ENCODE measurements at places on chromosomes 13 and 19.

- DNase-seq: no peak
These were observed 46.3 kb downstream of the ZNF724 start for GRCh38 chr19:23203841-23204344.

DNA sequence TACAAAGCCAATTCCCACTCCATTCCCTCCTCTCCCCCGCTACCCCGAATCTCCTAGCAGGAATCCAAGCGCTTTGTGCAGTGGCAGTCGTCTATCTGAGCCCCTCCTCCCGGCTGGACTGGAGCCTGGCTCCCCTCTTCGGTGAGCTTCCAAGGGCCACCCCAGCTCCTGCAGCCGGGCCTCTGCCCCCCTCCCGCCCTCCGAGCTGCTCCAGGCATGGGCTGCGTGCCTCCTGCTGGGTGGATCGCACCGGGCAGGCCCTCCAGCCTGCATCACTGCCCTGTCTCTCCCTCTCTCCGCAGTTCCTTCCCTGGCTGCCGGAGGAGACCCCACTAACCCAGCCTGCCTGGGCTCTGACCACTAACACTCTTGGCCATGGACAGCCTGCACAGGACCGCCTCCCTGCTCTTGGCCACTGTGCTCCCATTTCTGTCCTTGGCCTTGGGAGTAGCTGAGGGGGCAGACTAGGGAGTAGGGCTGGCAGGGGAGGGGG, 12.9 kb upstream of the LENG8 start:
- DNase-seq: no peak

GRCh38 chr13:80040981-80041317, 300.0 kb downstream of the SPRY2 start:
- no peak for DNase-seq

GRCh38 chr13:29483623-29484022, 111.9 kb downstream of the SLC7A1 start:
- DNase-seq: no peak

DNA sequence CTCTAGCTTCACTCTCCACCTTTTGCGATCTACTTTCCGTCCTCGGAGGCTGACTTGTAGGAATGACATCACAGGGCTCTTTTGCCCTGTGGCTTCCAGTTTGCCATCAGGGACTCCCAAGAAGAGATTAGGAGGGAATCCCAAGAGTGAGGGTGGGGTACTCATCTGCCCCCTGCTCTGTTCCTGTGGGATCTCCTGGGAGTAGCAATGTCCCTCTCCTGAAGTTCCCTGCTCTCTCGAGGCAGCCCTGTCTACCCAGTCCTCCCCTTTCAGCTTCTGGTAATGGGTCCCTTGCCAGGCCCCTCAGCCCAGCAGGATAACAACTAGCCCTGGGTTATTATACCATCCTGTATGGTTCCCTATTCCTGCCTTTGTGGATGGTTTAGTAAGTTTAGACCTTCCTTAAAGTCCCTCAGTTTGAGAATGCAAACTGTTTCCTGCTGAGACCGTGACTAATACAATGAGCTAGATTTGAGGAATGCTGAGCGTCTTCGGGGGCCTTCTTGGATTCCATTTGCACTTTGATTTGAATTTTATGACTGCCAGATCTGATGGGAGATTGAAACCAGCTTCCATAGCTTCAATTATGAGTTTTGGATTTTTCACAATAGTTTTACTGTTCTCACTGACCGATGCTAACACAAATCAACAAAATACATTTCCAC, 73.7 kb upstream of the IPO5 start:
- DNase-seq: no peak

- no peak for DNase-seq
These were observed 30.3 kb downstream of the OXGR1 start for GRCh38 chr13:96963786-96964475.

DNA sequence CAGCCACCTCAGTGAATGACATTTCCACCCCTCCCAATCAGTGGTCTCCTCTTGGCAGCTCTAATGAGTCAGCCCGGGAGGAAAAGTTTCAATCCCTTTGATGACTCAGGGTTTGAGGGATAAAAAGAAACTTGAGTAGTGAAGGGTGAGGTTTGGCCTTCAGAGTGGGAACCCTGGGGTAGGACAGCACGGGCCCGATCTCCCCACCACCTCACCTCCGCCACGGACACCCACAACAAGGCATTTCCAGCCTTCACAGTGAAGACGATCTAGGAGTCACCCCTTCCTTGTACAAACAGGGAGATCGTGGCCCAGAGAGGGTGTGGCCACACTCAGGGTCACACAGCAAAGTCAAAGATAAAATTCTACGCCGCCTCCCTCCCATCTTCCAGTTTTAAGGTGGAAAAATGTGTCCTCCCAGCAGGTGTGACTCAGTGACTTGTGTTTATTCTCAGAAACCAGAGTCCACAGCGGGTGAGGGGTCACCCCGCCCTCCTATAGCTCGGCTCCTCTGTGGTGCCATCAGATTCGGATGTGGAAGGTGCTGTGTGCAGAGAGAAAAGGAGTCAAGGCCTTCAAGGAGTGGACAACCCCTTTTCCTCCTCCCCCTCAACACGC, 12.3 kb downstream of the CIB3 start:
- DNase-seq: no peak

- no peak for DNase-seq
These were observed 348.2 kb downstream of the OXGR1 start for GRCh38 chr13:96646101-96646500.

DNA sequence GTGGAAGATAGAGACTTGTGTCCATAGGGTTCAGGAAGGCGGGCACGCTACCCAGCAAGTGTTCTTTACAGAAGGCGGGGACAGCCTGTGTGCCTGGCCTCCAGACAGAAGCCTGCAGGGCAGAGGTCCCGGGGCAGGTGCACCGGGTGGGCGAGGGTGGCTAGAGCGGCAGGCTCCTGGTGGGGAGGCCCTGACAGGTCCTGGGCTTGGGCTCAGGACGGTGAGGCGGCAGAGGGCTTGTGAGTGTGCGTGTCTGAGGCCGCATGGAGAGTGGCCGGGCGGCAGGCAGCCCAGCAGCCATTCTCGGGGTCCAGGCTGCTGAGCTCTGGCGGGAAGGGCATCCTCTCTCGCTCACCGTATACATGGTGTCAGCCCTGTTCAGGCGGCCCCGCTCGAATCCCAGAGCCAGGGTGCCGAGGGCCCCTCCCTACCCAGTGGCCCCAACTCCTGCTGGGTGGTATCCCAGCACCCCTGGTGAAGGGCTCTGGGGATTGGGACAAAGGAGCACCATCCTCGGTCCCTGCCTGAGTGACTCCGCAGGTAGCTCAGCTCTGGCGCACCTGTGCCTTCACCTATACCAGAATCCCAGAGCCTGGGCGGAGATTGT, 3.0 kb upstream of the AMH start:
- no peak for DNase-seq

GRCh38 chr13:59978862-59979261, 184.9 kb downstream of the DIAPH3 start:
- DNase-seq: no peak

DNA sequence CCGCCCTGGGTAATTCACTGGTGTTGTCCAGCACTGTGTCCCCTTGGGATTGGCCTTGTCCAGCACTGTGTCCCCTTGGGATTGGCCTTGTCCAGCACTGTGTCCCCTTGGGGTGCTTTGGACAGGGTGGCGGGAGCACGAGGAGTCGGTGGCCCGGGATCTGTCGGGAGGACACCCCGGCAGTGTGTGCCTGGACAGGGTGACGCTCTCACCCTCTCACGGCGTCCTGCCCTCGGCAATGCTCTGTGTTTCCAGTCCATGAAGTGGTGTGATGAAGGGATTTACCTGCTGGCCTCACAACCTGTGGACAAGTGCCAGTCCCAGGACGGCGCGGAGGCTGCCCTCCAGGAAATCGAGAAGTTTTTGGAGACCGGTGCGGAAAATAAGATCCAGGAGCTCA, 29.9 kb upstream of the F7 start:
- no peak for DNase-seq

GRCh38 chr13:34750078-34750931, 191.8 kb upstream of the NBEA start:
- peak; percentile 53 for DNase-seq

GRCh38 chr13:20525144-20525600, 485 bp downstream of the CRYL1 start:
- DNase-seq: peak; percentile 66

GRCh38 chr19:34332027-34332760, 32.8 kb upstream of the GPI start:
- DNase-seq: no peak

GRCh38 chr13:28349907-28350654, 144.8 kb downstream of the FLT1 start:
- DNase-seq: no peak

- peak; percentile 95 for DNase-seq
These were observed at the start of gene ZNF211 for GRCh38 chr19:57632987-57633831. Gene ZNF211, plus strand, starts transcription at chr19:57633168. Its CDS starts 179 bp downstream, at chr19:57633347.

GRCh38 chr19:19451429-19452242, 46.2 kb downstream of the GATAD2A start:
- no peak for DNase-seq

DNA sequence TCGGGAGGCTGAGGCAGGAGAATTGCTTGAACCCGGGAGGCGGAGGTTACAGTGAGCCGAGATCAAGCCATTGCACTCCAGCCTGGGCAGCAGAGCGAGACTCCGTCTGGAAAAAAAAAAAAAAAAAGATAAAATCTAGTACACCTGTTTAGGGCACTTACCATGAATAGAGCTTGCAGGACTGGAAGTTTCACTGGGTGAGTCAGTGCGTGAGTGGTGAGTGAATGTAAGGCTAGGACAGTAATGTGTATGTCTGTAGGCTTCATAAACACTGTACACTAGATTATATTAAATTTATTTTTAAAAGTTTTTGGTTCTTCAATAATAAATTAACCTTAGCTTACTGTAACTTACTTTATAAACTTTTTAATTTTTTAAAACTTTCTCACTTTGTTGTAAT, 22.9 kb downstream of the PPP5C start:
- DNase-seq: no peak

DNA sequence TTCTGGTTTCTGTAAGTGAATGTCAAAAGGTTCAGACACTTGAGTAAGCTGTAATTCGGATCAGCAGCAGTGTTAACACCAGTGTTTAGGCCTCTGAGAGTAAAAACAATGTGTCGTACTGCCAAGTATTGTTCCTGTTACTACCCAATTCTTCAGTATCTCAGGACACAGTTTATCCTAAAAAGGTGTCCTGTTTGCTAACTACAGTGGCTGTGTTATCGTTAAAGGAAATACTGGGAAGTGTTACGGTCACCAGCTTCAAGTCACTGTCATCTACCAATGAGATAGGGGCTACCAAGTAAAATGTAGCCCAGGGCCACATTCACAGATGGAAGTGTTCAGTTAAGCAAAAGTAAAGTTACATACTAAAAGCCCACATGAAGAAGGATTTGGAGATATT, 2.3 kb upstream of the UPF3A start:
- no peak for DNase-seq

DNA sequence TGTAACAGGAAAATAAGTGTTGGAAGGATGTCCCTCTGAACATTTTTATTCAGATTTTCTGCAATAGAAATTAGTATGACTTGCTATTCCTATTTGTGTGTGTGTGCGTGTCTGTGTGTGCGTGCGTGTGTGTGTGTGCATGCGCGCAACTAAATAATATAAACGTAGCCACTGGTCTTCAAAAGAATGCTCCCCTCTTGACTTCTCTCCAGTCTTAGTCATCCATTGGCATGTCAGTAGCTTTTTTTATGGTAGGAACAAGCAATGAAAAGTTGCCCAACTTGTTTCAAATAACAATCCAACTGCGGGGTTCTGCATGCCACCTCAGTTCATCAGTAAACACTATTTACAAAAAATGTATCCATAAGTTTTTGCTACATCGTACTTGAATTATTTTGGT, 249.6 kb downstream of the GPC6 start:
- DNase-seq: no peak

DNA sequence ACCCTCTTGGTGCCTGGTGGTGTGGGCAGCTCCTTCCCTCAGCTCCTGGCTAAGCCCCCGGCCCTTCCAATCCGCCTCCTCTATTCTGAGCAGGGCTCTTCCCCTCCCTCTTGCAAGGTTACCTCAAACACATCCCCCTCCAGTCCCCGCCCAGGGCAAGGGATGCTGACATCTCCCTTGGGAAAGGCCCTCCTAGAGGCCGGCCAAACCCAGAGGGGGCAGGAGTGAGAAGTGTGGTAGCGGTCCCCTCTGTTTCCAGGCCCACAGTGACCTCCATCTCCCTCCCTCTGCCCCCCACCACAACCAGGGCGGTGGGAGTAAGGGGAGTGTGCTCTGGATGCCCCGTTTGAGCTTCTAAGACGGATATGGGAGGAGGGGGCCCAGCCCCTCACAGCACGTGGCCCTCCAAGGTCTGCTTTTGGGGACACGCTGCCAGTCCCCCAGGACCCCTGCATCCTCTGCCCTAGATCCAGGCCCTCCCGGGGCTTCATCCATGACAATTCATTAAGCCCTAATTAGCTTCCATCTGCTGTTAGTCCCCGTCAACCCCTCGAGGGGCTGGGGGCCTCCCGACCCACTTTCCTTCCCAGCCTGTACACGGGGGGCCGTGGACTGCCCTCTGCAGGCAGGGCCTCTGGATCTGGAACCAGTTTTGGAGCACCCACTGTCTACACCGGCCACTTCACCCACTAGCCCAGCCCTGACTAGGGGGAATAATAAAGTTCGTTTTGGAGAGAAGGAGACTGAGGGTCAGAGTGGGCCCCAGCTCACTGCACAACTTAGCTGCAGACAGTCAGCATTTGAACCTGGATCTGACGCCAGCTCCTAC, 2.3 kb downstream of the LINGO3 start:
- no peak for DNase-seq

DNA sequence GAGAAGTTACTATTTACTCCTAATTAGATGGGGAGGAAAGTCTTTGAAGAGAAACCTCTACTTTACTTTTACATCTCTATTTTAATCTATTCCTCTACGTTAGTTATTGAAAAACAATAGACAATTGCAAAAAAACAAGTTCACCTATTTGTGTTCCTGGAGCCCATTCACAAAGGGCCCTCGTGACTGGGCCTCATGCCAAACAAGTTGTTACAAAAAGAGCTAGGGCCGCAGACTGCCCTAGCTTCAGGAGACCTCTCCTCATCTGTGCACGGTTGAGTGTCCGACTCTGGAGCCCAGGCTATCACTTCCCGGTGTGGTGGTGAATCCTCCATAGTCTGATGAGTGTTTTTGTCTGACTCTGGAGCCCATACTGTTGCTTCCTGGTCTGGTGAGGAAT, 190.9 kb downstream of the ZNF486 start:
- no peak for DNase-seq

DNA sequence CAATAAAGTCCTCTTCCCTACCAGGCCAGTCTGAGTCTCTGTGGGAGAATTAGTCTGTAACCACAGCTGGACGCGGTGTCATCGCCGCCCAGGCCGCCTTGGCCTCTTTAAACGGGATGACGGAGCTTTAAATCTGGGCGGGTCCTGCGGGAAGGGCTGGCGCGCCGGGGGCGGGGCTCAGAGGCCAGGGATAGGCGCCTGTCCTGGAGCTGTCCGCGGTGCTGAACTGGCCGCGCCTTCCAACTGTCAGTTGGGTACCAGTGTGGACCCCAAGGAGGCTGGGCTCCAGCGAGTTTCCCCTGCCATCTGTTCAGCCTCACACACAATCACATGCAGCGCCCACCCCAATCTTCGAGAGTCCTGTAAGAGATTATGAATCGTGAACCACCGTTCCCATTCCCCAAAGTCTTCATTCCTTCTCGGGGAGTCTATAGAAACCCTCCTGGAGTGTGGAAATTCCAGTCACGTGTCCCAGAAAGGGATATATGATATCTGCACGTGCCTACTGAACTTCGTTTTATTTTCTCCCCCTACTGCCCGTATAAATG, 11.5 kb downstream of the APLP1 start:
- peak; percentile 84 for DNase-seq

GRCh38 chr19:53554804-53555203, 16.9 kb downstream of the ZNF331 start:
- DNase-seq: no peak

Measured in NCI-H524 (cell line).